ENCODE measurements at places on chromosomes 6 and 20. TPM values are rescaled to one million over a fixed set of nuclear protein-coding genes. Genes with fewer than 3 reads are reported as not detected.
A peak's percentile ranks its signal among the peaks of the same experiment; 100 is the strongest.

DNA sequence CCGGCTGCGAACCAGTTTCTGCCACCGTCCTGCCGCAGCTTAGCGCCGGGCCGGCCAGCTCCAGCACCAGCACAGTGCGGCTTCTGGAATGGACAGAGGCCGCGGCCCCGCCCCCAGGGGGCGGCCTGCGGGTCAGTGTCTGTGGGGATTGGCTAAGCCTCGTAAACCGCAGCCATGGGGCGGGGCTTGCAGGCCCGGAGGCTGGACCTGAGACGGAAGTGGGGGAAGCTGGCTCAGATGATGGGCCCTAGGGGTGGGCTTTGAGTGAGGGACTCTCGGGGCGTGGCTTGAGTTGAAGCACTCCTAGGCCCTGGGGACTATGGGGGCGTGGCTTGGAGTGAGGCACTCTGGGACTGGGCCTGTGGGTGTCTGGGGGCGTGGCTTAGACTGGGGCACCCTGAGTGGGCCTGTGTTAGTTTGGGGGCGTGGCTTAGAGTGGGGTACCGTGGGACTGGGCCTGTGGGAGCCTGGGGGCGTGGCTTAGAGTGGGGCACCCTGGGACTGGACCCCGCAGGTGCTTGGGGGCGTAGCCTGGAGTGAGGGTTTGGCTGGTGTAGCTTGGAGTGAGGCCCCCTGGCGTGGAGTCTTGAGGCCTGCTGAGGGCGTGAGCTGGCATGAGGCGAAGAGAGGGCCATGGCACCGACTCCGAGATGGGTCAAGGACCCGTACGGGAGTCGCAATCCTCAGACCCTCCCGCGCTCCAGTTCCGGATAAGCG, 6.6 kb downstream of the L3MBTL1 start:
- no peaks in the 10 kb centered on the region for H3K27me3 ChIP-seq
- peak; percentile 99 for DNase-seq
- H3K27ac ChIP-seq, result peak overlapping the region; percentile 33
- peak overlapping the region; percentile 29 for H3K4me3 ChIP-seq
- H3K4me1 ChIP-seq, result no peaks in the 10 kb centered on the region

- no peak for DNase-seq
- H3K27me3 ChIP-seq, result peaks cover 2% of the 10 kb centered on the region
- no peak overlapping the region for H3K27ac ChIP-seq
Observed at GRCh38 chr6:6492675-6493074, 95.8 kb upstream of the LY86 start.

DNA sequence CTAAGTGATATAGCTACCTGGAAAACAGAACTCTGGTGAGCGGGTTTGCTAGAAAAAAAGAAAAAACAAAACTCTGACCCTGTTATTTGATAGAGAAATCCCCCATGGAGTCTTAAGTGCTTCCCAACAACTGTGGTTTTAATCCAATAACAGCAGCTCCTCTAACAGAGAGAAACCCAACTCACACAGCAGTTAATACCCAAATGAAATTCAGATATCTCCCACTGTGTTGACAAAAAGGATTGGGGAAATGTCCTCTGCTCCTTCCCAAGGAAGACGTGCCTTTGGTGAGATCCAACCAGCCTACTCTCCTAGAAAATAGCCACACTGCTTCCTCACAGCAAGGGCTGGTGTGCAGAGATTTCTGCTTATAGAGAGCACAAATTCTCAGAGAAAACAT, 200.4 kb upstream of the FBXL4 start:
- no peak overlapping the region for H3K27ac ChIP-seq
- DNase-seq, result no peak
- no peak overlapping the region for H3K4me3 ChIP-seq
- H3K27me3 ChIP-seq, result no peaks in the 10 kb centered on the region
- H3K4me1 ChIP-seq, result no peaks in the 10 kb centered on the region

DNA sequence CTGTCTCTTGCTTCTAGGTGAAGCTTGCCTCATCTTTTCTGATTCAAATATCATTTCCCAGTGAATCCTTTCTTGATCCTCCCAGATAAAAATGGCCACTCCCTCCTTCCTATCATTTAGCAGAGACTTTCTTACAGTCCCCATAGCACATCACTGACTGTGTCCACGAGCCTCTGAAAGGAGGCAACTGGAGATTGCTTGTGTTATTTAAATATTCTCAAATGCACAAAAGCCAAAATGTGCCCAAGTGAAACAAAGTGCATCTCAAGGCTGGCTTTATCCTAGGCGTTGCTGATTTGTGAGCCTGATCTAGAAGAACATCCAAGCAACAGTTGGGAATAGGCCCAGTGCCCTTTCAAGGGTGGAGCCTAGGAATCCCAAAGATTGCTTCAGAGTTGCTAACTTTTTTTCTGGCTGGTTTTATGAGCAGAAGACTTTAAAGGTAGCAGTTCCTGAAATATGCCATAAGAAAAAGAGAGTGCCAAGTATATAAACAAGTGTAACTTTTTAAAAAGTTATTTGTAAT, 393.6 kb downstream of the CD83 start:
- no peak overlapping the region for H3K4me3 ChIP-seq
- DNase-seq, result no peak
- no peak overlapping the region for H3K27ac ChIP-seq
- H3K27me3 ChIP-seq, result no peaks in the 10 kb centered on the region

DNA sequence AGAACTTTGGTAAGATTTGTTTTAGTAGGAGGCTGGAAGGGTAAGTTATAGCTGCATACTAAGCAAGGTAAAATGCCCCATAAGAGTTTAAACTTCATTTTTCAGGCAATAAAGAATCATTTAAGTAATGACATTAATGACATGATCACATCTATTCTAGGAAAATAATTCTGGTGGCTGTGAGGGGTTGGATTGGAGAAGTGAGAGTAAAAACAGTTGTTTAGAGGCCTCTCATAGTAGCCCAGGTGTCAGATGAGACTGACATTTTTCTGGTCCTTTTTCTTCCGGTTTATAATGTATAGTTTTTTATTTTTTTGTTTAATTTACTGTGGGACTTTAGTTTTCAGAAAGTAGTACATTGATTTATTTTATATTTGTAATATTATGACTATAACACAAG, 40.8 kb downstream of the ITCH start:
- no peaks in the 10 kb centered on the region for H3K36me3 ChIP-seq
- peaks cover 24% of the 10 kb centered on the region for H3K4me1 ChIP-seq
- no peak overlapping the region for H3K27ac ChIP-seq
- no peaks in the 10 kb centered on the region for H3K27me3 ChIP-seq

Gene OXT
- polyA plus RNA-seq, result not detected

DNA sequence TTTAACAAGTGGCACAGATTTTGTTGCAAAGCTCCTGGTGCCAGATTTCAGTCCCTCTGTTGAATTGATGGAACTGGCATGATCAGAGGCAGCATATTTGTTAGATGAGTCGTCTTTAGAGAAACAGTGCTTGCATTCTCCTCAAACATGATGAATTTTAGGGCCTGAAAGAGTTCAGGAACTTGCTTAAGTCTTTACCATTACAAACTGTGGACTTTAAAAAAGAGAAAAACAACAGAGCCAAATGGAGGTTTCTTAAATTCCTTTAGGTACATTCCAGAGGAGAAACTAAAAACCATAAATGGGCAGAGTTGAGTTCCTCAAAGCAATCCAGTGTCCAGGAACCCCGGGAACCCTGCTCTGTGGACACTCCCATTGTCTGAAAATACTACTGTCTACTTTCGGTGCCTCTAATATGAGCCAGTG, 2.5 kb downstream of the GTF2H5 start:
- DNase-seq, result no peak
- H3K4me3 ChIP-seq, result no peak overlapping the region
- peaks cover 4% of the 10 kb centered on the region for H3K4me1 ChIP-seq
- H3K36me3 ChIP-seq, result no peaks in the 10 kb centered on the region
- H3K27ac ChIP-seq, result peak overlapping the region; percentile 0

Gene MYLK4
- 0.27 TPM for polyA plus RNA-seq

- no peak for DNase-seq
- H3K36me3 ChIP-seq, result no peaks in the 10 kb centered on the region
- no peaks in the 10 kb centered on the region for H3K4me1 ChIP-seq
- H3K27me3 ChIP-seq, result no peaks in the 10 kb centered on the region
- no peak overlapping the region for H3K27ac ChIP-seq
Observed at GRCh38 chr6:45681860-45682511, 304.3 kb upstream of the SUPT3H start.

DNA sequence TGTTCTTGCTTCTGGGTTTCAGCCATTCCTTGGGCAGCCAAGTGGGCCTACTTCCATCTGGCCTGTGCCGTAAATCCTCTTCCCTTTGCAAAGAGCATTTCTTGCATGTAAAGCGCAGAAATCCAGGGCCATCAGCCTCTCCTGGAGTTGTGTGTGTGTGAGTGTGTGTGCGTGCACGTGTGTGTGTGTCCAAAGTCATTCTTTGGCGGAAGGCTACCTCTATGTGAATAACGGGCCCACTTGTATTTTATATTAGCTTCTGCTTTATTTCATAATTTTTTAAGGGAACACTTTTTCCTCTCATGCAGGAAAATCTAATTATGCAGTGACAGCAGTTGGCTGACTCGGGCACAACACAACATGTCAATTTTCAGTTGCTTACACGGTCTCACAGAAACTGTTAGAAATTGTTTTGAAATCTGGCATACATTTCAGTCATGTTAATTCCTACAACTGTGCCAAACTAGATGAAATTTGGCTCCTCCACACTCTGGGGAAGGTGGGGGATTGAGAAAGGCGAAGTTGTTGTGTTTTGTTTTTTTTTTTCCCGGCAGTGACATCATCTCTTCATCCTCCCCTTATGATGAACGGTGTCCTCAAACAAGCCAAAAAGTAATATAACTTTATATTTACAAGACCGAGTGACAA, 223.7 kb upstream of the TSHZ2 start:
- H3K4me1 ChIP-seq, result no peaks in the 10 kb centered on the region
- no peaks in the 10 kb centered on the region for H3K27me3 ChIP-seq
- H3K27ac ChIP-seq, result no peak overlapping the region
- DNase-seq, result no peak

- no peak overlapping the region for H3K27ac ChIP-seq
- no peaks in the 10 kb centered on the region for H3K4me1 ChIP-seq
- H3K4me3 ChIP-seq, result no peak overlapping the region
- H3K27me3 ChIP-seq, result no peaks in the 10 kb centered on the region
- no peak for DNase-seq
- H3K36me3 ChIP-seq, result no peaks in the 10 kb centered on the region
Observed at GRCh38 chr6:167437888-167438484, 113.1 kb downstream of the TTLL2 start.

GRCh38 chr6:42099340-42100028, 42.9 kb downstream of the C6orf132 start:
- no peak overlapping the region for H3K4me3 ChIP-seq
- no peaks in the 10 kb centered on the region for H3K36me3 ChIP-seq
- no peak for DNase-seq
- peak overlapping the region; percentile 60 for H3K27ac ChIP-seq
- H3K4me1 ChIP-seq, result no peaks in the 10 kb centered on the region
- no peaks in the 10 kb centered on the region for H3K27me3 ChIP-seq

DNA sequence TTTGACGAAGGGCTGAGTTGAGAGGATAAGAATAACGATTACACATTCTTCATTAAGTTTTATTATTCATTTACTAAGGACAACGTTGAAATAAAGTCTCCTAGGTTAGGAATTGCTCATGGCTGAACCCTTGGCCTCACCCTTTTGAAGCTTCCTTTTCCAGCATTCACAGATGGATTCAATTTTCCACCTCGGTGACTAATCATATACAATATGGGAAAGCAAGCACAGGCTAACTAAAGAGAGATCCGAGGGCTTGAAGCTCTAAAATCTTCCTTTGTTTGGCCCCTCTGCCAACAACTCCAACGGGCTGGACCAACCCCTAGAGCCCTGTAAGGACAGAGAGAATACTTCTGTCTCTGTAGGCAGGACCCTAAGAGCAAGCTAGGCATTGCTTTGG, 159.5 kb downstream of the SOD2 start:
- H3K4me1 ChIP-seq, result no peaks in the 10 kb centered on the region
- no peak overlapping the region for H3K4me3 ChIP-seq
- DNase-seq, result no peak

DNA sequence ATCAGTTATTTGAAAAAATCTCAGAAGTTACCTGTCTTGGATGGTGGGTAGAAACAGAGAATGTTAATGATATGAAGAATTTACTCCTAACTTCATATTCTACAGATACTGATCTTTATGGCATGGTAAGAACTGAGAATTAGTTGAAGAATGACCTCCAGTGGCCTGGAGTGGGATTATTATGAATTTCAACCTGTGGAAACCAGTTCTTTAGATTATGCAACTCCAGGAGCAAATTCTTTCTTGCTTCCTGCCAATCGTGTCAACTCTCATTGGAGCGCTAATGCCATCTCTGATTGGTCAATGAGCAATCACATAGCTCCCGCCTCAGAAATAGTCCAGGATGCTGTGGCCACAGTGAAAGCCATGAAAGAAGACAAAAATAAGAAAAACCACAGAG, 40.6 kb downstream of the LYRM2 start:
- no peaks in the 10 kb centered on the region for H3K27me3 ChIP-seq
- no peaks in the 10 kb centered on the region for H3K4me1 ChIP-seq
- H3K36me3 ChIP-seq, result no peaks in the 10 kb centered on the region
- no peak overlapping the region for H3K27ac ChIP-seq
- H3K4me3 ChIP-seq, result no peak overlapping the region

Gene CEP162
- polyA plus RNA-seq, result 5.0 TPM

DNA sequence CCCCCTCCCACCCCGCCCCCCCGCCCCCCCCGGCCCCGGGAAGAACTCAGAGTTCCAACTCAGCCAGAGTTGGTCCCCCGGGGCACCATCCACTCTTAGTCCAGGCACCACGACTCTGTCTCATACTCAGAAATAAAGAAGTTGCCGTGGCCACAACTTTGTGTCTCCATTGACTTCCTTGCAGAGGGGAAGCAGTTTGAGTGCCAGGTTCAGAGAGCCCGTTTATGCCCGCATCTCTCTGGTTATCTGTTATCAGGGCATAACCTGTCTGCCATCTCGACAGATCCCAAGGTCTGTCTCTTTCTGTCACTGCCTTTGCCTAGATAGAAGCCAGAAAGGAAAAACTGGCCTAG, 605 bp downstream of the CDC5L start:
- peak overlapping the region; percentile 92 for H3K27ac ChIP-seq
- peaks cover 7% of the 10 kb centered on the region for H3K36me3 ChIP-seq
- no peaks in the 10 kb centered on the region for H3K27me3 ChIP-seq
- H3K4me1 ChIP-seq, result no peaks in the 10 kb centered on the region
- peak overlapping the region; percentile 93 for H3K4me3 ChIP-seq
- DNase-seq, result no peak

Gene STX7
- 7.8 TPM for polyA plus RNA-seq

DNA sequence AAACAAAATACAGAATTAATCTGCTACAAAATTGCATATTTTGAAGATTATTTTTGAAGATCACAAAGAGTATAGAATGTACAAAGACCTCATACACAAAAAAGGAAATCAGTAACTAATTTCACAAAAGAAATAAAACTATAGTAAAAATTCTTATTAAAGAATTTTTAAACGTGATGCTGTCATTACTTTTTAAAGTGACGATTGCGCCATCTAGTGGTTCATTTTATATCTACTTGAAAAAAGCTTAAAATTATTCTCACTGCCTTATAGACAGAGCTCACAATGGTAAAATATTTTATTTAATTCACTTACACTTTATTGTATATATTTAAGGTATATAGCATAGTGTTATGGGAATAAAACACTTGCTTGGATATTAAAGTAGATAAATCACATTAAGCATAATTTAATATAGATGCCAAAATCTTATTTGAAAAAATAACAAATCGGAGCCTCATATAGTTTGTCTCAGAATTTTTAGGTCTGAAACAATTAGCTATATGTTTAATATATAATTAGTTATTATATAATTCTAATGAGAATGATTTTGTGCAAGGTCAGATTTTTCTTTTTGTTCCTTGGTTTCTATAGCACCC, 128.8 kb downstream of the PHF3 start:
- no peak overlapping the region for H3K4me3 ChIP-seq
- no peak overlapping the region for H3K27ac ChIP-seq
- H3K27me3 ChIP-seq, result no peaks in the 10 kb centered on the region
- no peaks in the 10 kb centered on the region for H3K4me1 ChIP-seq
- no peak for DNase-seq

Gene SNPH
- 3.6 TPM for polyA plus RNA-seq
